ENCODE measurements at places on chromosomes 7 and 10.

- no peak for DNase-seq
These were observed 50.8 kb downstream of the ESYT2 start for GRCh38 chr7:158778471-158778870.

- no peak for DNase-seq
These were observed 138.9 kb downstream of the EBF3 start for GRCh38 chr10:129825221-129825620.

DNA sequence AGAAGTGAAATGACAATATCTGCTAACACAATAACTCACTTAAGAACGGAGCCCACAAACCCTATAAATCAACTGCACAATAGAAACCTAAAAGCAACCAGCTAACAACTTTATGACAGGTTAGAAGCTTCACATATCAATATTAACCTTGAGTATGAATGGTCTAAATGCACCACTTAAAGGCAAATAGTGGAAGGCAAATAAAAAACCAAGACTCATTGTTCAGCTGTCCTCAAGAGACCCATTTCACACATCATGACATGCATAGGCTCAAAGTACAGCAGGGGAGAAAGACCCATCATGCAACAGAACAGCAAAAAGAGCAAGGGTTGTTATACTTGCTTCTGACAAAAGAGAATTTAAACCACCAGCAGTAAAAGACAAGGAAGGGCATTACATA is 46.8 kb downstream of the CDC14C start:
- no peak for DNase-seq

DNA sequence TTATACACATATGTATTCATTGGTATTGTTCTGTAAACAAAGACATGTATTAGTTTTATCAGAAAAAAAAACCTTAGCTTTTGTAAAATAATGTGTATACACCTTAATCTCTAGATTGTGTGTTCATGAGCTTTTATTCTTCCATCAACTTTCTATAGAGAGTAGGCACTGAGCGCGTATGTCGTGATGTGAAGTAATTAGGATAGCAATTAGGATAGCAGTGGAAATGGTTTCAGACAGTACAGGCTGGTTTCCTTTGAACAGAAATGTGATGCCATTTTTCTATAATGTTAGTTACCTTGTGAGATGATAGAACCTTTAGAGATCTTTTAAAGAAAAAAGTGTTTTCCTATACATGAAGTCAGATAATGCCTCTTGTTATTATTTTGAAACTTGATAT is 237.7 kb upstream of the LRRN3 start:
- no peak for DNase-seq

DNA sequence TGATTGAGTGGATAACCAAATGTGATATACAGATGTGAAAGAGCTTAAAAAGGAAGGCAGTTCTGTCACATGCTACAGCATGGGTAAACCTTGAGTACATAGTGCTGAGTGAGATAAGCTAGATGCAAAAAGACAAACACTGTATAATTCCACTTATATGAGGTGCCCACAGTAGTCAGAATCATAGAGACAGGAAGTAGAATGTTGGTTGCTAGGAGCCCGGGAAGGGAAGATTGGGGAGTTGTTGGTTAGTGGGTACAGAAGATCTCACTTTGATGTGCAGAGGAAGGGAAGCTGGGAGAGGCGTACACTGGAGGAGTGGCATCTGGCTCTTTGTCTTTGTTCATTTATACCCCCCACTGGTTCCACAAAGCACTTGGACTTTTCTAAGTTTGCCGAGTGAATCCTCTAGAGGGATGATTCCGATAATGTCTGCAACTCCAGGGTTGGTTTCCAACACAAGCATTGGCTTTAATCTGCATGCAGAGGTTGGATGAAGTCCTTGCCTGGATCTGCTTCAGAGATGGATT is 39.5 kb downstream of the TSPAN14 start:
- no peak for DNase-seq
